ENCODE measurements at places on chromosomes 11 and 22.

DNA sequence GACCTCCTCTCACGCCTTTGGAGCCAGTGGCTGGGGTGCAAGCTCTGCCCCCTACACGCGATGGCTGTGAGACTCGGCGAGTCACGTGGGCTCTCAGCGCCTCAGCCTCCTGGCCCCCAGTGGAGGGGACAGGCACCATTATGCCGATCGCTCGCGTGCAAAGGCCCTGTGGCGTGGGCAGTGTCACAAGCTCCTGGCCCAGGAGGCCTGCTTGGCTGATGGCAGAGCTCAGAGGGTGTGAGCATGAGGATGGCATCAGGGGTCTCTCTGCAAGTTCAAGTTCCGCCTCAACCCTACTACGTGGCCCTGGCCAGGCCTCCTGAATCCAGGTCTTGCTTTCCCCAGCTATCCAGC lies 90.8 kb upstream of the KCNQ1OT1 start:
- DNase-seq = no peak

- no peak for DNase-seq
Measured at GRCh38 chr11:65578667-65579066, 2.8 kb downstream of the EHBP1L1 start.

- no peak for DNase-seq
Measured at GRCh38 chr11:6240781-6241180, 1.9 kb downstream of the CNGA4 start.

- DNase-seq = no peak
Measured at GRCh38 chr11:83971063-83971462, 684.9 kb upstream of the CCDC90B start.

DNA sequence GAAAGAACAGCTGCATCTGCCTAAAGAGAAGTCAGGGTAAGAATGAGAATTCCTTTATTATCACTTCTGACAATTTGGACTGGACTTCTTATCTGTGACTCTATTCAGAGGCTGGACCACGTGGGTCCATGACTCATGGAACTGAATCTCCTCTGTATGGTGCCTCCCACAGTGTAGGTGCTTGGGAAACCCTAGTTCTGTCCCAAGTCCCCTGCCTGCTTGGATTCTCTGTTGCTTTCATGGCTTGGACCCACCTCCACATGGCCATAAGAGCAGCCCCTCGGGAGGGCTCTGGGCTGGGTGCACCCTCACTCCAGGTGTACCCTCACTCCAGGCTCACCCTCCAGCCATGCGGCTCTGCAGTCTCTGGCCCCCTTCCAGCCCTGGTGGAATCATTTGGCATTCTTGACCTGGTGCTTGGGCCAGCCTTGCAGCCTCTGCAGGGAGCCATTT lies 153.4 kb downstream of the CACNA1I start:
- peak; percentile 6 for DNase-seq

- no peak for DNase-seq
Measured at GRCh38 chr11:44563711-44564110, 1.8 kb upstream of the CD82 start.

- no peak for DNase-seq
Measured at GRCh38 chr11:62794201-62794775, 2.5 kb upstream of the TMEM223 start.

DNA sequence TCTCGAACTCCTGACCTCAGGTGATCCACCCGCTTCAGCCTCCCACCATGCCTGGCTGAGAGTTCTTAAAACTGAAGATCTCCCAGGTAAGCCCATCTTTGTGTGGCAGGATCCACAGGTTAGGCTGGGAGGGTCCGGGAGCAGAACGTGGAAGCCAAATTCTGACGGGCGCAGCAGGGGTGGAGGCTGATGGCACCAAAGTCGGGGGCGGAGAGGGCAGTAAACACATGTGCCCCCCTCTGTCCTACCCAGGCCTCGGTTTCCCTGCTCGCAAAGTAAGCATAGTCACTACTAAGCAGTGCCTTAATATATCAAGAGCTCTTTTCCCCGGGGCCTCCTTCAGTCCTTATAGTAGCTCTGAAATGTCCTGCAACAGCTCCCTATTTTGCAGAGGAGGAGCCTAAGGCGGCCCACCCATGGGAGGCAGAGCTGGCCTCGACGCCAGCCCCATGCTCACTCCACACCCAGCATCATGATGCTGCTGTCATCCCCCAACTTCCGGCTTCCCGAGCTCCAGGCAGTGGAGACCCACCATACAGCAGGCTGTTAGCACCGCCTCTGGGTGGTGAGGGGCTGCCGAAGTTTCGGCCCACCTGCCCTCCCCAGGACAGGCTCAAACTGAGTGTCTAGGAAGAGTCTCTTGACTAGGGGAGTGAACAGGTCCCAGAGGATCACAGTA lies 230.0 kb downstream of the CTTN start:
- no peak for DNase-seq

DNA sequence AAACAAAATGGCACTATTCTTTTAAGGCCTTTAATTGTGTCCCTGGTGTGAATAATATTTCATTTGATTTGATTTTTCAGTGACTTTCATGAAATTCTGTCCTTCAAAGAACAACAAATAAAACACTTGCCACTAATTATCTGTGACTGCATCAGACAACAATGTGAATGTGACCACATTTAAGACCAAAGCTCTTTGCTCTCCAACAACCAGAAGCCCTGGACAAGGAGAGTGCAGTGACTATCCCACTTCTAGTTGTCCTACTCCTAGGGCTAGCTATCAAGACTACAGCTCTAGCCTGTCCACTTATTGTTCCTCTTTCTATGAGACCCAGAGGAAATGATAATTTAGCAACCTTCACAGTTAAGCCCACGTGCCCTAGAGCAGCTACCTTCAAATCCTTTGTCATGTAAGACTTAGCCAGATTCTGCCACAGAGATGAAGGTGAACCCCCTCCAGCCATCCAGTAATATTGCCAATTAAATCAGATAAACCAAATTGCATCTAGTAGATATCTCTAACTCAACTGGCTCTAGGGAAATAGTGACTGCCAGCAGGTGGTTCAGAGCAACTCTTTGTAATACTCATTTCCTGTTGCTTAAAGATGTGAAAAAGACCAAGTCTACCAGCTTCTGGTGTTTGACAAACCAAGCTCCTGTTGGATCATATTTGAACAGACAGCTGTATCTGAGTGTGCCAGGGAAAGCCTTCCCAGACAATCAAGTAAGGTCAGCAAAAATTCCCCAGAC lies 142.6 kb upstream of the BLID start:
- DNase-seq = no peak

Data from RCC 7860 (cell line).